Activated CD8-positive, alpha-beta T cell treated with anti-CD3 and anti-CD28 coated beads for 36 hours (primary cell): ENCODE measurements at places on chromosomes 3 and 15. TPM values are rescaled to one million over a fixed set of nuclear protein-coding genes. Genes with fewer than 3 reads are reported as not detected.
A peak's percentile ranks its signal among the peaks of the same experiment; 100 is the strongest.

Gene UROC1
- not detected for total RNA-seq

Gene SCAMP2
- total RNA-seq, result 58.9 TPM

- H3K27ac ChIP-seq, result no peak overlapping the region
- H3K4me3 ChIP-seq, result no peak overlapping the region
- H3K27me3 ChIP-seq, result no peaks in the 10 kb centered on the region
Observed at GRCh38 chr3:16449369-16449768, 64.1 kb downstream of the RFTN1 start.

DNA sequence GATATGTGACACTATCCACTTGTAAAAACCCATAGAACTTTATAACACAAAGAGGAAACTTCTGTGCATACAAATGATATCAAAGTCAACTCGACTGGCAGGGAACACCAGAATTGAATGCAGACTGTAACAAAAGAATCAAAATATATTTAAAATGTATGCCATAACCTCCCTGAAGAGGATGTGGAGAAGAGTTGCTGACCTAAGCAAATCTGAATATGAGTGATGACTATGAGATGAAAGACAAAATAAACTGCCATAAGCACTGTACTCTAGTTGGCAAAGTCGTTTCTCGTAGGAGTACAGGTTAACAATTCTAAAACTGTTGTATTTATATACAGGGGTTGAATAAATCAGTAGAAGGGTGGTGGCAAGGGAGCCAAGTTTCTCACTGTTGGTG is 482.1 kb downstream of the OCA2 start:
- H3K27me3 ChIP-seq, result no peaks in the 10 kb centered on the region
- H3K36me3 ChIP-seq, result no peaks in the 10 kb centered on the region
- no peaks in the 10 kb centered on the region for H3K4me1 ChIP-seq
- no peak overlapping the region for H3K4me3 ChIP-seq
- H3K27ac ChIP-seq, result no peak overlapping the region

GRCh38 chr3:28348629-28349468 is at the start of the genes AZI2 and ZCWPW2:
TSS of gene AZI2 (minus strand) at chr3:28348824. CDS start at chr3:28340617, 8,207 bp downstream.
TSS of gene ZCWPW2 (plus strand) at chr3:28348721. CDS start at chr3:28413069, 64,348 bp downstream.
- peak within 1 kb of the TSS; percentile 96 for H3K4me3 ChIP-seq
- peak within 1 kb of the TSS; percentile 93 for H3K27ac ChIP-seq
- peaks cover 41% of the 10 kb centered on the region for H3K4me1 ChIP-seq
- peaks cover 30% of the 10 kb centered on the region for H3K36me3 ChIP-seq
- H3K27me3 ChIP-seq, result no peaks in the 10 kb centered on the region
- DNase-seq, result peak; percentile 95

Gene OIP5
- 13.6 TPM for total RNA-seq

GRCh38 chr15:25171111-25171811 is 216.5 kb downstream of the SNRPN start:
- H3K4me1 ChIP-seq, result no peaks in the 10 kb centered on the region
- no peaks in the 10 kb centered on the region for H3K27me3 ChIP-seq
- no peak overlapping the region for H3K27ac ChIP-seq
- DNase-seq, result no peak

Gene EPHB1
- total RNA-seq, result 0.78 TPM

- H3K4me3 ChIP-seq, result no peak overlapping the region
- DNase-seq, result no peak
- peaks cover 4% of the 10 kb centered on the region for H3K27me3 ChIP-seq
- H3K4me1 ChIP-seq, result peaks cover 4% of the 10 kb centered on the region
- H3K27ac ChIP-seq, result no peak overlapping the region
Observed at GRCh38 chr3:194270627-194271459, 80.3 kb downstream of the CPN2 start.

GRCh38 chr3:75294124-75294523 is 370.0 kb upstream of the FRG2C start:
- peak; percentile 14 for DNase-seq
- H3K36me3 ChIP-seq, result no peaks in the 10 kb centered on the region
- no peak overlapping the region for H3K27ac ChIP-seq
- no peak overlapping the region for H3K4me3 ChIP-seq

DNA sequence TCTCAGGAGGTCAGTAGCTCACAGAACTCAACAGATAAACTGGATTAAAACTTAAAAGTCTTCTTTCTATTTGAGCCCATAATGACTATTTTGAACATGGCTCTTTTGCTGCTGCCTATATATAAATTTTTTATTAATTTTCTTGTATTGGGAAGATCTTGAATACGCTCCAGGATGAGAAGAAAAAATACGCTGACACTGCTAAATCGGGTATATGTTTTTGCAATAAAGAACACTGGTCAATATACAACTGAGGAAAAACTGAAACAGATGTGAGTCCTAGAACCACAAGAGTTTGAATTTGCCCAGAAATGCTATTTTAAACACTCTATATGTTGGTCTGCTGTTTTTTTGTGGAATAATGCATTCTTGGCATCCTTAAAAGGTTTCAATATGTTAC is 20.6 kb downstream of the WNT5A start:
- no peaks in the 10 kb centered on the region for H3K27me3 ChIP-seq
- no peaks in the 10 kb centered on the region for H3K36me3 ChIP-seq
- no peak overlapping the region for H3K27ac ChIP-seq
- DNase-seq, result no peak
- no peaks in the 10 kb centered on the region for H3K4me1 ChIP-seq
